ENCODE measurements at places on chromosomes 7 and 10.

DNA sequence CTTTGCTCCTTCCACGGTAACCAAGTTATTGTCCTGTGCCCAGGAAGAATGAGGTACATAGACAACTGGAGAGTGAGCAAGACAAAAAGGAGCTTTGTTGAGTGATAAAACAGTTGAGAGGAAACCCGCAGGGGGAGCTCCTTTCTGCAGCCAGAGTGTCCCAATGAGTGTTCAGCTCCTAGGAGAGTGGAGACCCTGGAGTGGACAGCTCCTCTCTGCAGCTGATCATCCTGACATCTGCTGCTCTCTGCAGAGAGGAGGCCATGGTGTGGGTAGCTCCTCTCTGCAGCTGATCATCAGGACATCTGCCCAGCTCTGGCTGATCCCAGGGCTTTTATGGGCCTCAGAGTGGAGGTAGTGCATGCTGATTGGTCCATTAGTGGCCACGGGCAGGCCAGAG lies 53.4 kb upstream of the PCDH15 start:
- no peak for DNase-seq

- DNase-seq: no peak
Measured at GRCh38 chr10:4136121-4136520, 351.1 kb upstream of the KLF6 start.

- no peak for DNase-seq
Measured at GRCh38 chr7:78704504-78704903, 749.0 kb downstream of the MAGI2 start.

GRCh38 chr7:156091519-156092080 lies 279.3 kb upstream of the SHH start:
- DNase-seq: no peak

DNA sequence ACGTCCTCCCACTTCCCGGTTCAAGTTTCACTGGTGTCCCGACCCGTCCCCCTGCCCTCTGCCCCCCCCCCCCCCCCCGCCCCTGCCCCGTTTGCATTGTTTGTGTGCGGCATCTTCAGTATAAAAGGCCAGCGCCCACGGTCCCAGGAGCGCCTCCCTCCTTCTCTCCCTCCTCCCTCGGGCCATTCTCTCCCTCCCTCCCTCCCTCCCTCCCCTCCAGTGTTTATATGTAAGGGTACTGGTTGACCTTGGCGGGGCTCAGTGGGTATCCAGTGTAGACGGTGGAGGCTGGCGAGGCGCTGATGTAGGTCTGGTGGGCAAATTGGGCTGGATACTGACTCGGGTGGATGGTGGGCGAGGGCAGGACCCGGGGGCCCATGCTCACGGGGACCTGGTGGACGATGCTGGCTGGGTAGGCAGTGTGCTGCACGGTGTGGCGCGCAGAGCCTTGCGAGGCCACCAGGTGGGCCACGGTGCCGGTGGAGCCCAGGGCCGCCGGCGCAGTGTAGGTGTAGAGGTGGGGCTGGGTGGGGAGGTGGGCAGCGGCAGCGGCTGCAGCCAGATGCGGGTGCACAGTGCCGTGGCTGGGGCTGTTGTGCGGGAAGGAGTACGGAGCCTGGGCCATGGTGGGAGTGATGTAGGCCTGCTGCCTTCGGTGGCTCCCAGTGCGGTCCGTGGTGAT lies 49.4 kb downstream of the CLEC2L start:
- DNase-seq: no peak

GRCh38 chr10:73597346-73597745 lies 6.2 kb upstream of the USP54 start:
- no peak for DNase-seq

All from KBM-7 (cell line).